Kidney glomerular epithelial cell (primary cell): ENCODE measurements at places on chromosomes 3 and 15.
A peak's percentile ranks its signal among the peaks of the same experiment; 100 is the strongest.

DNA sequence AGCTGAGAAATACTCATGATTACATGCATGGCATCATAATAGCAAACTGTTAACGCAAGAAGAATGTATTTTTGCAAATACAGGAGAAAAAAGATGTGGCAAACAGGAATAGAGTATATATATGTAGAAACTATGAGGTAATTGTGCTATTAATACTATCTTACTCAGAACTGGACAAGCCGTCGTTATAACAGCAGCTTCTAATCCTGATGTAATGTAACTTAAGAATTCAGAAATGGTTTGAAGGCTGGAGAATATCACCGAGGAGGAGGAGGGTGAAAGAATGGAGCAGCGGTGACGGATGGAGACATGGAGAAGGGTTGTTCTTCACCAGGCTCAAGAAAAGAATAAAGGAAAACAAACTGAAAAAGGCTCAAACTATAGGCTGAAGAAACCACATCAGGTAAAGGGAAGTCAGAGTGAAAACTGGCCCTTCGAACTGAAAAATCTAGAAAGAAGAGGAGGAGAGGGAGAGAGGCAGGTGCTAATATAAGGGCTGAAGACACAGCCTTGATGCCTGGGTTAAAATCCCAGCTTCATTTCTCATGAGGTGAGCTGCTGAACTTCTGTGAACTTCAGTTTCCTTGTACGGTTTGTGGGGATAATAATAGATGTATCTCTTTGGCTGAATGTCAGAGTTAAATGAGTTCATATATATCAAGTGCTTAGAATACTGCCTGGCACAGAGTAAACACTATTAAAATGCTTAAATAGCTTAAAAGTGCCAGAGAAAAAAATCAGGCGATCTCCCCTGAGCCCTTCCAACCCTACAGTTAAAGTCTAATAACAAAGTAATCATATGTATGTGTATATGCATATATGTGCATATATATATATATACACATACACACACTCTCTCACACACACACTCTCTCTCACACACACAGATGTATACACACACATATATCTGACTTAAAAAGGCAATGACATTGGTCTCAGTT, 43.9 kb downstream of the GOLIM4 start:
- no peak for DNase-seq

GRCh38 chr15:70344666-70345065, 246.9 kb upstream of the TLE3 start:
- no peak for DNase-seq

GRCh38 chr3:129501630-129502029, 26.8 kb upstream of the RHO start:
- no peak for DNase-seq

- DNase-seq: no peak
Measured at GRCh38 chr15:68795298-68795848, 25.3 kb downstream of the ANP32A start.

GRCh38 chr3:186258968-186259367, 103.1 kb downstream of the DGKG start:
- DNase-seq: no peak

GRCh38 chr3:61080737-61081445, 170.4 kb downstream of the FHIT start:
- DNase-seq: peak; percentile 20

DNA sequence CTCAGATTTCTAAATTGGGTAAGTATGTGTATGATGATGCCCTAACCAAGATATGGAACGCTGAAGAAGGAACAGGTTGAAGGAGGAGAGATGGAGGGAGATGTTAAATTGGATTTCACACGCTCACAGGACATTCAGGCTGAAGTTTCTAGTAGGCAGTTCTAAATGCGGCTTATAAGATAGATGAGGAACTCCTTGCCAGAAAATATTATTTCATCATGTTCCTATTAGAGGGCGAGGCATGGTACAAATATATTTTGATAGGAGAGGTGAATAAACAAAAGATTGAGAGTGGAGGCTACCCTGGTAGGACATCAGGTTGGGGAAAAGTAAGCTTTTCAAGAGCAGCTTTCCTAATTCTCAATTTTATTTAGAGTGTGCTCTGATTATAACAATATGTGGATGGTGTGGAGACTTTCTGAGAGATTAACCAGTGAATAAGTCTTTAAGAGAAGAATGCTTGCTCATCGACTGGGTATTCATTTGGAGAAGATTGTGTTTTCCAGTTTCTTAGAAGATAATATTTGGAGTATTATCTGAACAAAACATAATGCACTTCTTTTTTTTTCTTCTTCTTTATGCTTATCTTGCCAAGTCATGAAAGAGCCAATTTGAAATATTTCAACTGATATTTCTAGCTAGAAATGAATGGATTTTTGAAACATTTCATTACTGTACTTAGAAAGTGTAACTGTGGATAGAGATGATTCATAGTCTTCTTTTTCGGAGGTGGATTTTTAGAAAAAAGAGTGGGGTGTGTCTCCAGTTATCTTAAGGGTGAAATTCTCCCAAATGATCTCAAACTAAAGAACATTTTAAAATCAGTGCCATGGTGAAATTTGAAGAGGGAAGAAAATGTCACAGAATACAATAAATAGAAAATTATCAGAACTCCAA, 88.5 kb downstream of the B3GALNT1 start:
- no peak for DNase-seq
